ENCODE measurements at places on chromosomes 6 and 20.

GRCh38 chr6:1856381-1856780 is 246.7 kb downstream of the FOXC1 start:
- DNase-seq = no peak

GRCh38 chr6:148523048-148523447 is 180.4 kb downstream of the SASH1 start:
- DNase-seq = no peak

DNA sequence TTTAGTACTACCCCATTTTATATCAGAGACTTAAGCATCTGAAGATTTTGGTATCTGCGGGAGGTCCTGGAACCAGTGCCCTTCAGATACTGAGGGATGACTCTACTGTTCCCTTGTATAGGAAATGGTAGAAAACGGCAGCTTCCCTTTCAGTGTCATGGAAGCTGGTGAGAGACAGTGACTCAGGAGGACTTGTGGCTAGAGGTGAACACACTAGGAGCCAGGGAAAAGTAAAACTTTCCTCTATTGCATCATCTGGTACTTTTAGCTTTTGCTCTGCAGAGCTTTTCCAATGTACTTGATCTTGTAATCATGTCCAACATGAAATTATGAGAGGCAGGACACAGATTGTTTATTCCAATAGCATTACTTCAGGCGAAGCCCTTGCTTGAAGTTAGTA is 45.0 kb downstream of the RNF144B start:
- no peak for DNase-seq

DNA sequence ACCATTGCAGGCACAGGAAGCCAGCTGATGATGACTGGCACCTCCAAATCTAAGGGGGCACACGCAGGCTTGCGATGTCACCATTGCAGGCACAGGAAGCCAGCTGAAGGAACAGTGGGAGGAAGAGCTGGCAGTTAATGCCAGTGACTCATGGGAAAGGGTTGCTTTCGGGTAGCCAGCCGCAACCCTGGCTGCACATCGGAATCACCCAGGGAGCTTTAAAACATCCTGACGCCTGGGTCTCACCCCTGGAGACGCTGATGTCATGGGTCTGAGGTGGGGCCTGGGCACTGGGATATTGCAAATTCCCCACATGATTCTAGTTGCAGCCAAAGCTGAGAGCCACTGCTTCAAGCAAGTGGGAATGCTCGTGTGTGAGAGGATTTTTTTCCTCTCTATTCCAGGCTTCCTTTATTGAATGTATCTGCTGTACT is 16.1 kb upstream of the CCN6 start:
- DNase-seq = no peak

- no peak for DNase-seq
Observed at GRCh38 chr6:119493980-119494379, 144.4 kb upstream of the MAN1A1 start.

DNA sequence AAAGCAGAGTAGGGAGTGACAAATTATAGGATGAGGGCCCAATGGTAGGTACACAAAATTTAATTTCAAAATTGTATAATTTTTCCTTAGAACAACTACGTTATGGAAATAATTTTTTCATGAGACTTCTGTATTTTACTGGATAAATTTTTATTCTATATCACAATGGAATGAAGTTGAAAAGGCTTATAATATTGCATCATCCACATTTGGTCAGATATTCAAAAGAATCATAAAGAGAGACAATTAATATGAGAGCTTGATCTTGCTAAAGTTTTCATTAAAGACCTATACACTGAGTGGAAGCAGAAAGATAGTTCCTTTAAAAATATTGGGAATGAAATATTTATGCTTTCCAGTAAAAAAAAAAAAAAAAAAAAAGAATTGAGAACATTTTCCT is 242.8 kb downstream of the FARS2 start:
- DNase-seq = no peak

- DNase-seq = no peak
Observed at GRCh38 chr6:112409311-112409710, 62.2 kb downstream of the RFPL4B start.

DNA sequence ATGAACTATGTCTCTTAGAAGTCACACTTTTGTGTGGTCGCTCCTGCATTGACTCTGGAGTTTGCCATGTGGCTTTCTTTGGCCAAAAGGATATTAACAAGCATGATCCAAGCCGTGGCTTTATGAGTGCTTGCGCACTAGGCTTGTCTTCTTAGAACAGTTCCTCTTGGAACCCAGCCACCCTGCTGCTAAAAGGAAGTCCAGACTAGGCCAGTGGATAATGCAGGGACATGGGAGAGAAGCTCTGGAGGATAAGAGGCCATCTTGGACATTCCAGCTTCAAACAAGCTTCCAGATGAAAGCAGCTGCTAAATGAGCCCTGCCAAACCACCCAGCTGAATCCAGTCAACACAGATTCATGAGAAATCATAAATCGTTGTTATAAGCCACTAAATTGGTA is 346.4 kb downstream of the CDC5L start:
- no peak for DNase-seq

DNA sequence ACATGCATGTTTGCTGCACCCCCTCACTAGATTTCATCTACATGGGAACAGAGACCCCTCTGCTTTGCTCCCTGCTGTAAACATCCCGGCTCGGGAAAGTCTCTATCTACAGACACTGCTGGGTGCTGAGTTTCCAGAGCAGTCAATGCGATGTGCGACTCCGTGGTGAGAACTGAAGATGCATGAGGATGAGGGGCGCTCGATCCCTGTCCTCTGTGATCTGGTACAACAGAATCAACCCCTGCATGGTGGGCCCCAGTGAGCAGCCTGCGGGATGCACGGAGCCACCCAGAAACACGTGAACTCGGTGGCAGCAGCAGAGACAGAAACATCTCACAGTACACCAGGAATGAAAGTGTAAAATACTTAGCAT is 83.1 kb downstream of the THBS2 start:
- DNase-seq = no peak

- no peak for DNase-seq
Observed at GRCh38 chr6:144185133-144185836, 35.0 kb downstream of the STX11 start.

DNA sequence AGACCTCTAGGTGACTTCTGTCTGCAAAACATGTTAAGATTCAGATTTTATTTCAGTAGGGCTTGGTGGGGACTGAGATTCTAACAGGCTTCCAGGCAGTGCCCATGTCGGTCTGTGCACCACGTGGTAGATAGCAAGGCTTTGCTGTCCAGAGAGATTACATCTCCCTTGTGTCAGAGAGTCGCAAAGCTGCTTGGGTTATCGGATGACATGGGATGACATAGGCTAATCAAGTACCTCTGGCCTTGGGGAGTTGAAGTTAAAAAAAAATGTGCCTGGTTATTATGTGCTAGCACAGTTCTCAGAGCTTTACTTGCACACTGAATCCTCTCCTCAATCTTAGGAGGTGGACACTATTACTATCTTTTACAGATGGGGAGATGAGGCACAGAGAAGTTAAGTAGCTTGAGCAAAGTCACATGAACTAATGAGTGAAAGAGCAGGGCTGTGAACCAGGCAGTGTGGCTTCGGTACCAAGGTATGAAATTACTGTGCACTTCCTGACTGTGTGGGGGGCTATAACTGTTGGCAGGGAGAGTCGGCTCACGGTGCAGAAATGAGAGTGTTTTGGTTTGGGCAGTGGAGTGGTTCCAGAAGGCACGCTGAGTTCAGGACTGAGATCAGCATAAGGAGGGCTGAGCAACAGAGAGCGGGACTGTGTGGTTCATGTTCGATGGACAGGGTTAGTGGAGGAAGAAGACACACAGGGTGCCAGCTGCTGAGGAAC is 41.1 kb downstream of the FARS2 start:
- no peak for DNase-seq

- DNase-seq = no peak
Observed at GRCh38 chr6:43377710-43378229, 8.3 kb upstream of the ZNF318 start.

GRCh38 chr20:12173347-12174012 is 255.8 kb downstream of the BTBD3 start:
- no peak for DNase-seq

- DNase-seq = no peak
Observed at GRCh38 chr6:7684076-7684475, 41.8 kb upstream of the BMP6 start.

DNA sequence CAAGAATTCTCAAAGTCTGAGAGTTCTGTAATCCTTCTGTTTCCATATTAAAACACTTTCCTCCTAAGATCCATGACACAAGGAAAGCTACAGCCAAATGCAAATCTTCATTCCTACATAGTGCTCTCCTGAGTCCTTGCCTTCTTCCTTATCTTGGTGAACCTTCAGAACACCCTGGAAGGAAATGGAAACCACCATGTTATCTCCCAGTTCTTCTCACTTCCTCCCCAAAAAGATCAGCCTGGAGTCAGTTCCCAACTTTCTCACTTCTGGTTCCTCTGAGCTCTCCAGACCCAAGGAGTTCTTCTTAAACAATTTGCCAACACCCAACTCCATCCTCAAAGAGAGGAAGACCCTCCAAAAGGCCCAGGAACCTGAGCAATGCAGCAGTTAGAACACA is 193.3 kb upstream of the CCN2 start:
- no peak for DNase-seq

GRCh38 chr6:156816505-156816904 is 39.3 kb downstream of the ARID1B start:
- DNase-seq = no peak

- DNase-seq = no peak
Observed at GRCh38 chr6:16752206-16752866, 8.9 kb downstream of the ATXN1 start.

GRCh38 chr6:100257793-100258395 is 206.8 kb downstream of the SIM1 start:
- DNase-seq = no peak

DNA sequence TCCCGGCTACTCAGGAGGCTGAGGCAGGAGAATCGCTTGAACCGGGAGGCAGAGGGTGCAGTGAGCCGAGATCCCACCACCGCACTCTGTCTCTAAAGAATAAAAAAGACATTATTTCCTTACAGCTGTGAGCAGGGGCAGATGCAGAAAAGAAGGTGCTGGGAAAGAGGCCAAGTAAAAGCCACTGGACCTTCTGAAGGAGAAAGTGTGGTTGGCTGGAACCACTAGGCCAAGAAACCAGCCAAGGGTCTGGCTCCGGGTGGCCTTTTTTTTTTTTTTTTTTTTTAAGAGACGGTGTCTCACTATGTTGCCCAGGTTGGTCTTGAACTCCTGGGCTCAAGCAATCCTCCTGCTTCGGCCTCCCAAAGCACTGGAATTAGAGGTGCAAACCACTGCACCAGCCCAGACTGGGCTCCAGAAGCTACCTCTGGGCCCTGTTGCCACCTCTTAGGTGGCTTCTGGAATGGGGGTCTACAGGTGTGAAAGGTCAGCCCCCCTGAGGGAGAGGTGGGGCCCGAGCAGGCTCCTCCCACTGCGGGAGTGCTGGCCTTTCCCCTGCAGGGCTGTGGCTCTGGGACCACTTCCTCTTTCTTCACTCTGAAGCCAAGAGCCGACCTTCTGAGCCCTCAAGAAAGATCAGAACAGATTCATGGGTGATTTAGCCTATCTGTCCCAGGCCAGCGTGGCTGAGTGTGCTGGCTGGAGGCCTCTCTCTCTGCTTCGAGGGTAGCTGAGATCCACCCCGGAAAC is at the start of gene FGD2:
TSS of gene FGD2 (plus strand) at position 595 of the 750 bp plus-strand sequence. CDS start 163 bp downstream, outside the sequence.
- DNase-seq = no peak

DNA sequence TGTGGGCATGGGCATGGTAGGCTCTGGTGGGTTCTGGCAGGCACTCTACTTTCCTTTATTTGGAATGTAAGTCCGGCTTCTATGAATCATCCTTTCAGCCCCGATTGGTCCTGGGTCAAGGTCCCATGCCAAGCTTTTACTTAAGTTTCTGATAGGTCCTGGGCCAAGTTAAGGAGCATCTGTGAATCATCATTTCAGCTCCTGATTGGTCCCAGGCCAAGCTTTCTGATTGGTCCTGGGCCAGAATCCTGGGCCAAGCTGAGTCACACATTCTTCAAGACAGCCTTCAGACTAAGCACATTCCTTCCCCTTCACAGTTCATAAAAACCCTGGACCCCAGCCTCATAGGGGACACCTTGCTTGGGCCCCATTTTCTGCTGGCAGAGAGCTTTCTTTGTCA is 231.0 kb upstream of the EYS start:
- no peak for DNase-seq

DNA sequence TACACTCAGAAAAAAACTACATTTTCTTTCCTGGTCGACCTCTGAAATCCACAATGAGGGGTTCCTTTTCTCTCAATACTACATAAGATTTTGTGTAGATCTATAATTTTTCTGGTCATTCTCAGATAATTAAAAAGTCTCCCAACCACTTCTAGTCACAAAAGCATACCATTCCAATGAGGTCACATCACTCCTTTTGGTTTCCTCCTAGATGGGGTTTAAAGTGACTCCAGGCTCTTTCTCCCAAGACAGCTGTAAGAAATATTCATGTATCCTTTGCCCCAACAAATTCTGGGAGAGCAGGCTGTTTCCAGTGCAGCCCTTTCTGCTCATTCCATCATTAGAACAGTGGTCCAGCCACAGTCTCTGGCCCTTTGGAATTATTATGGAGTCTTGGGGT is 43.1 kb upstream of the BEND6 start:
- no peak for DNase-seq

DNA sequence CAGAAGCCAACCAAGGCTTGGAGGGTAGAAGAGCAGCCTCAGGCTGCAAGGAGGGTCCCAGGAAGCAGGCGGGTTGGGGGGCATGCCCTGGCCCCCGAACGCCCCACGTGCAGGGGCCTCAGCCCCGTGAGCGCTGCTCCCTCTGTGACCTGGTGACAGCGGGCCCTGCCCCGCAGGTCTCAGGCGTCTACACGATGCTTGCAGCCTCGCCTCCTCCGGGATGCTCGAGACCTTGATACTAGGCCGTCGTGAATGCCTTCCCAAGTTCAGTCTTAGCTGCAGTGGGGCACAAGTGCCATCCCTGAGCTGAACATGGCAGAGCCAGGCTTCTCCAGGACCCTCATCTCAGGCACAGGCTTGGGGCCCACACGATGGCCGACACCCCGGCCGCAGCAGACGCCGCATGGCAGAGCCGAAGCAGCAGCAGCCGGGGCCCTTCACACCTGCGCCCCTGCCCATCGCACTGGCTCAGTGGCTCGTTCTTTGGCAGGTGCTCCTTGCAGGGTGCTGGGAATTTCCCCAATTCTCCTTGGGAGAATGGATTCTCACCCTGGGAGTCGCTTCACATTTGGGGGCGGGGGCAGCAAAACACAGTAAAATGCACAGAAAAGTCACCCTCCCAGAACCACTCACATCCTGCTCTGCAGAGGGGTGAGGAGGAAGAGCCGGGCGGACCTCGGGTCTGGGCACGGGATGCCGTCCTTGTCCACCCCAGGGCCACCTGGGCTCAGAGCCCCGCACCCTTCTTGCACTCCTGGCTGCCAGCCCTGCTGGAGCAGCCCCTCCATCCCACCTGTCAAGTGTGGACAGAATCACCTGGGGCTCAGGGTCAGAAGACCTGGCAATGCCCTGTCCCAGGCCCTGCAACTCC is 161.8 kb downstream of the DLL1 start:
- no peak for DNase-seq

- no peak for DNase-seq
Observed at GRCh38 chr6:153790048-153790447, 249.0 kb upstream of the OPRM1 start.

DNA sequence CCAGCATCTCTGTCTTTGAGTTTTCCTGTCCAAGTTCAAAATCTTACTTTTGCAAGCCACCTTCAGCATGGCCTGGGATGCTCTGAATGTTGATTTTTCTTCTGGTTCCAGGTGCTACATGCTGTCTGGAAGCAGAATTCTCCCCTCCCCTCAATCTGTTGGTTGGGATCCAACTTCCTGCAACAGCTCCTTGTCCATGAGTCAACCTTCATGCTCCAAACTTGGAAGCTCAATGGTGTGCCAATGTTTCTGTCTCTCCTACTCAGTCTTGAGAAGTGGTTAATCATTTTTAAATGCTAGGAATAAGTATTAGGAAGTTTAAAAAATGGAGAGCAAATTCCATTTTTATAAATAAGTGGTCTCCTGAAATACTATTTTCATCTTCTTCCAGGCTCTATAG is 33.2 kb upstream of the PLEKHG1 start:
- DNase-seq = no peak
